ENCODE measurements at places on chromosomes 16 and 17.

GRCh38 chr17:2368359-2368758, 31.1 kb downstream of the SGSM2 start:
- no peak for DNase-seq

GRCh38 chr16:76670125-76670857, 393.1 kb downstream of the CNTNAP4 start:
- DNase-seq = no peak

DNA sequence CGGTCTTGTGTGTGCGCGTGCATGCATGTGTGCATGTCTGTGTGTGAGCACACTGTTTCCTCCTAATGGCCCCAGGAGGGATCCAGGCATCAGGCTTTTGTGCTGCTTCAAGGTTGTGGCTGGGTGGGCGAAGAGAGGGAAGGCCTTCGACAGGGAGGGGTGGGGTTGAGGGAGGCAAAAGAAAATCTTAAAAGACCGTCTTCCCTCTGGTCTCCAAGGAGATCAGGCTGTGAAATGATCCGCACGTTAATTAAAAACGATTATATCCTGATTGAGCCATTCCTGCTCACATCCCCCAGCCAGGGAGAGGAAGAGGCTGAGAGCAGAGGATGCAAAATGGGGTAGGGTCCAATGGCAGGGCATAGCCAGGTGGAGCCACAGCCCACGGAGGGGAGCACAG, 46.9 kb downstream of the RAI1 start:
- DNase-seq = no peak

DNA sequence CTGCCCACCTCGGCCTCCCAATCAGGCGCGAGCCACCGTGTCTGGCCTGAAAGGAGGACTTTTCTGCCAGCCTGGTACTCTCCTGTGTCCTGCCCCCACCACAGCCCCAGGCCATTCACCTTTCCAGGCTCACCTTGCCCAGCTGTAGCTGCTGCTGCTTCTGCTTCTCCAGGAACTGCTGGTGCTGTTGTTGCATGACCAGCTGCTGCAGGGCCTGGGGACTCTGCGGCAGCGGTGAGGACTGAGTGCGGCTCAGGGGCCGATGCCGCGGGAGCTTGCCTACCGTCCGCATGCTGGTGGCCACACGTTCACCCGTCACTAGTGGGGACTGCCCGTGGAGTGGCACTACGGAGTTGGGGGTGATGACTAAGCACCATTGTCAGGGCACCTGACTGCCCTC, 17.7 kb downstream of the G6PC3 start:
- no peak for DNase-seq

DNA sequence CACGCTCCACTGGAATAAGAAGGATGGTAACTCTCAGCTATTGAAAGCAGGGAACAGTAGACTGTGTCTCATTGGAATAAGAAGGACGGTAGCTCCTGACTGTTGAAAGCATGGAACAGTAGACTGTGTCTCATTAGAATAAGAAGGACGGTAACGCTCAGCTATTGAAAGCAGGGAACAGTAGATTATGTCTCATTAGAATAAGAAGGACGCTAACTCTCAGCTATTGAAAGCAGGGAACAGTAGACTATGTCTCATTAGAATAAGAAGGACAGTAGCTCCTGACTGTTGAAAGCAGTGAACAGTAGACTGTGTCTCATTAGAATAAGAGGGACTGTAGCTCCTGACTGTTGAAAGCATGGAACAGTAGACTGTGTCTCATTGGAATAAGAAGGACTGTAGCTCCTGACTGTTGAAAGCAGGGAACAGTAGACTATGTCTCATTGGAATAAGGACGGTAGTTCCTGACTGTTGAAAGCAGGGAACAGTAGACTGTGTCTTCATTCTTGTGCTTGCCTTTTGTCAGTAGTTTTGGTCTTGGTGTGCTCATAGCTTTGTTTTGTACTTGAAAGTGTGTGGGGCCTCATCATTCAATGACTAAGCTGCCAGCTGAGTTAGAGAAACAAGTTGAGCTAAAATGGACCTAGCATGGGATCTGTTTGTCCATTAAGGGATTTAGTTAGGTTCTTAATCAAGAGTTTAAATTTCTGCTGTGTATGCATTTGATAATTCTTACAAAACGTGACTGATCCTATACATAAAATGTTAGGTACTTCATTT, 58.5 kb downstream of the BANP start:
- DNase-seq = no peak

DNA sequence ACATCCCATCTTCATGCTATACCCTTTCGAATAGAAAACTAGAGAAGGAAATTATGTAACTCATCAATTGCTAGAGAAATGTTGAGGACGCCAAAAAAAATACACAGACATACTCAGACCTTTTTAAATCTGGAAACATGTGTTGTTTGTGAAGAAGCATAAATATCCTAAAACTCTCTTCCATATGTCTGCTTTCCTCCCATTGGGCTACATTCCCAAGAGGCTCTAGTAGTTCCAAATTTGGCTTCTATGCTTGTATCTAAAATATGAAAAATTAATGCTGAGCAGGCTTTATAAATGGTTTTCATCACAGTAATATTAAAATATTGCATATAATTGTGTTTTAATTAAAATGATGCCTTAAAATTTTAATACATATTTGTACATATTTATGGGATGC, 297.9 kb upstream of the PSMD7 start:
- DNase-seq = no peak

DNA sequence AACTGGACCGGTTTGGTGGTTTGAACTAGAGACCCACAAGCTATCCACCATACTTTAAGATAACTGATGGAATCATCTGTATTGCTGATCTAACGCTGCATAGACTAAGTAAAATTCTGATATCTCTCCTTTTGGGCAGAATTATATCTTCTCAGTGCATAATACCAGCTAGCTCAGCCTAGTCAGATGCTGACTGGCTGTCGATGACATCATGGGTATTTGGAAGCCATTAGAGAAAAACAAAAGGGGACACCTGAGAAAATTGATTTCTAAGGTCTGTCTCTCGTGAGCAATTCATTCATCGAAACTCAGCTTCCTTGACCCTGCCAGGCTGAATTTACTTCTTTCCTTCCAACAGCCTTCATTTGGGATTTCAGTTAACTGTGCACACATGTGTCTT, 263.0 kb upstream of the CCL2 start:
- no peak for DNase-seq

- DNase-seq = peak; percentile 70
Observed at GRCh38 chr17:57243171-57243622, 13.1 kb upstream of the MSI2 start.

DNA sequence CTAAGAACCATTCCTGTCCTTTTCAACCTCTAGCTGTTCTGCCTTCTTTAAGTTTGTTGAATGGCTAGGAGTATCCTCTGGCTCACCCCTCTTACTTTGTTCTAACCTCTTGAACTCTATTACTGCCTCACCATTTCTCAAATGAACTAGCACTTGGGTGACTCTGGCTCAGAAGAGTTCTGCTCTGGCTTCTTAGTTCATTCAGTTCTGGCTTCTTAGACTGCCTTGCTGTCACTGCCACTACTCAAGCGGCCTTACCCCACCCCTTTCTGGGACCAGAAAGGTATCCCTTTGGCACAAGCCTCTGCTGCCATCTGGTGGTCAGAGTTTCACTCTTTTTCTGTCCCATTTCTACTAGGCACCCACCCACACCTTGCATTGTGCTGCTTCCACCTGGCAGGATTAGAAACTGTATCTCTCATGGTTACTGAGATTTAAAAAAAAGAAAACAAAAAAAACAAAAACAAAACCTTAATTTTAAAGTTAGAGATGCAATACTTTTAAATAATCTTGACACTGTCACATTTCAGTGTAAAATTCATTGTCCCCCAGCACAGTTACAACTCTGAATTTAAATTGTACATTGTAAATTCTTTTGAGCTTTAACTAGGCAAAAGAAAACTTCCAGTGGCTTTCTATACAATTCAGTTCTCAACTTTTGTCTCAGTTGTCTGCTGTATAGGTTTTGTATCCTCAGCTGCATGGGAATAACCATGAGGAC, 6.9 kb upstream of the ABCA10 start:
- peak; percentile 70 for DNase-seq
